ENCODE measurements at places on chromosomes 7 and 10. TPM values are rescaled to one million over a fixed set of nuclear protein-coding genes. Genes with fewer than 3 reads are reported as not detected.

The PLAU gene
- 37.8 TPM for total RNA-seq

The ANKRD22 gene
- total RNA-seq = 4.1 TPM

DNA sequence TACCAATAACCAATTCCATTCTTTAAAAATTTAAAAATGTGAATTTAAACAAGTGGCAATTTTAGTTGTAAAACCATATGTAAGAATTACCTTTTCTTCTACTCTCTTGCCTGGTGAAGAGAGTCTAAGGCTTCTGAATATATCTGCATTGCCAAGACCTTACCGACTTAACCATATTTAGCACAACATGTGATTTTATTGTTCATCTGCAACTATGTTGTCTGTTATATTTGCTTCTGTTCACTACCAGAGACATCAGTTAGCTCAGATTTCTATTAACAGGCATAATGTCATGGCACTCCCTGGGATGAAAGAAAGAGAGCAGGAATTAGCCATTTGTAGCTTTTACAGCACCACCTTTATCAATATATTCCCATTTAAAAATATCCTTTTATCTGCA lies 55.3 kb downstream of the CHN2 start:
- DNase-seq = no peak

The SYT15B gene
- total RNA-seq = 1.1 TPM

All from tongue (tissue), 3 donors.